T-cell (primary cell): ENCODE measurements at places on chromosomes 11 and 22.

DNA sequence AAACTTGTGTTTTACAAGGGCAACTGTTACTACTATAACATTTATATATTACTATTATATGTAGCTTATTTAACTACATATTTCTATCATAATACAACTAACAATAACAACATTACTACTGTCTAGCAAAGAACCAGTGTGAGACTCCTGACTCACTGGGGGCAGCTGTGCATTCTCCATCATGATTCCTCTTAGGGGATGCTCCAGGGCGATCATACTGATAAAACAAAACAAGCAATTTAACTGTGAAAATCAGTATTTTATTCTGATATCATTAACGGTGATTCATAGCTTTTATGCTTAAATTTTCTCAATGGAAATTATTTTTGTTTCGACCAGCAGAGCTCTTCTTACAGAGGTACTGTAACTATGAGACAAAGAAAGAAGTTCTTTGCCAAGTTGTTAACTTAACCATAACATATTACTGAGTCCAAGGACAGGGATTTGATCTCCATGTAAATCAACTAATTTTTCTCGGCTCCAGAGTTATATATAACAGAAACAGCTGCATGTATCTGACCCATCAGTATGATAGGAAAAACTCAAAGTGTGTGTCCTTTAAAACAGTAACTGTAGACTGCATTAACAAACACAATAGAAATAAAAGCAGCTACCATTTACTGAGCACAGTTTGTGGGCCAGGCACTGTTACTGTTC, 24.8 kb upstream of the FNBP4 start:
- DNase-seq = no peak

DNA sequence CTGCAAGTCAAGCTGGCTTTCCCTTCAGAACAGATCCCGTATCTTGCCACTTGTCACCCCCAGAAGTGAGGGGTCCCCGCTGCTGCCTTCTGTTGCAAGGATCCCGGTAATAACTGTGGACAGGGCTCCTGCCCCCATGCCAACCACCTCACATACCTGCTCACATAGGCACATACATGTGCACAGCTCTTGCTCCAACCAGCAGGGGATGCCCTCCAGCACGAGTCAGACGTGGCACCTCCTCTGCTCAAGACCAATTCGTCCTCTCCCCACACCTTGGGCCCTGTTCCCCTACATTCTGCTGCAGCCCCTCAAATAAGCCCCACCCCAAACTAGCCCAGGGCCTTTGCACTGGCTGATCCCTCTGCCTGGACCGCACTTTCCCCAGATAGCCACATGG, 163.3 kb downstream of the CRYBB2 start:
- no peak for DNase-seq

DNA sequence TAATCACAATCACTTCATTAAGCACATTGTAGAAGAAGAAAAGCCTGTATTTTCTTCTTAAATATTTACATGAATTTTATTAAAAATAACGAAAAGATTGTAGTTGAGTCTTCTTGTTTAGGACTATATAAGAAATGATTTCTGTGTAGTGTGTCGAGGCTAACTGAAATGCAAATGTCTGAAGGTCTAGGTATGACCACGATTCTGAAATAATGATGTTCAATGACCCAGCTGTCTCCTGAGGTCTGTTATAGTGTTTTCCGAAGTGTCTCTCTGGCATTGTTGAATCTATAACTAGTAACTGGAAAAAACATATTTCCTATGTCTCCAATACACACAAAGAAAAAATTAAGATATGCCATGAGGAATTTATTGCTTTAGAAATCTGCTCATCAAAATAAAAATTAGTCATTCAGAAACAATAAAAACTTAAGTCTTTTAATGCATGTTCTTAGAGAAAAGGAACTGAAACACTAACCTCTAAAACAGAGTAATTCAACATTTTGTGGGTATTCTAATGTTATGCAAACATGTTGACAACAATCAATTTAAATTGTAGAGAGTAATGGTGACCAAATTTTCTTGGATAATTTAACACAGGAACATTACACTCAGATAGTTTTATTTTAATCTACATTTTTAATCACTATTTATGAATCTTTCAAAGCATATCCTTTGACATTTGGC, 55.0 kb downstream of the CASP12 start:
- no peak for DNase-seq

GRCh38 chr22:38861170-38861876, 10.7 kb downstream of the CBX6 start:
- DNase-seq = no peak

- DNase-seq = no peak
Measured at GRCh38 chr11:78926633-78927338, 352.1 kb upstream of the NARS2 start.
